ENCODE measurements at places on chromosomes 1 and 21.

DNA sequence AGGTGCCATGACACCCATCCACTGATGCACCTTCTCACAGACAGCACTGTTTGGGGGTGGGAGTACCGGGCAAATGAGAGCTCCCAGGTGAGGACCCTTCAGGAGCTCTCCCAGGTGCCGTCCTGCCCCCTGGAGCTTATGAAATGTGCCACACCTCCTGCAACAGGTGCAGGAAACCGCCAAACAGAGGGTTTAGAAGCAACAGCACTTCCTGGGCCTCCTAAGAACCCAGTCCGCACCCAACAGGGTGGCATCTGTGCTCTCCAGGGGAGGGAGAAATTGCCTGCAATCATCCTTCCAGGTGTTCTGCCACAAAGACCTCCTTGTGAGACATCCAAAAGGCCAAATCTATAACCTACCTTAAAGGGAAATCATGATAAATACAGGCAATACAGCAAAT, 87.7 kb upstream of the ATP1B1 start:
- no peaks in the 10 kb centered on the region for H3K36me3 ChIP-seq
- H3K4me1 ChIP-seq: no peaks in the 10 kb centered on the region
- H3K27me3 ChIP-seq: no peaks in the 10 kb centered on the region
- DNase-seq: no peak

- H3K4me3 ChIP-seq: peak overlapping the region; percentile 55
- H3K27ac ChIP-seq: peak overlapping the region; percentile 86
- no peak for DNase-seq
- no peaks in the 10 kb centered on the region for H3K36me3 ChIP-seq
- H3K4me1 ChIP-seq: peaks cover 23% of the 10 kb centered on the region
- peaks cover 15% of the 10 kb centered on the region for H3K27me3 ChIP-seq
These were observed 3.1 kb downstream of the TACSTD2 start for GRCh38 chr1:58573705-58574591.

- H3K4me3 ChIP-seq: no peak overlapping the region
- H3K27ac ChIP-seq: no peak overlapping the region
- H3K4me1 ChIP-seq: no peaks in the 10 kb centered on the region
- H3K27me3 ChIP-seq: no peaks in the 10 kb centered on the region
- H3K36me3 ChIP-seq: no peaks in the 10 kb centered on the region
- no peak for DNase-seq
These were observed 27.1 kb upstream of the CD34 start for GRCh38 chr1:207938016-207938415.

GRCh38 chr1:5507340-5507739, 484.9 kb downstream of the NPHP4 start:
- H3K27ac ChIP-seq: no peak overlapping the region
- H3K4me1 ChIP-seq: no peaks in the 10 kb centered on the region
- no peaks in the 10 kb centered on the region for H3K36me3 ChIP-seq
- no peak overlapping the region for H3K4me3 ChIP-seq

GRCh38 chr1:235211517-235211916, 50.5 kb upstream of the RBM34 start:
- H3K27ac ChIP-seq: no peak overlapping the region
- peaks cover 64% of the 10 kb centered on the region for H3K36me3 ChIP-seq
- no peaks in the 10 kb centered on the region for H3K4me1 ChIP-seq
- no peaks in the 10 kb centered on the region for H3K27me3 ChIP-seq

DNA sequence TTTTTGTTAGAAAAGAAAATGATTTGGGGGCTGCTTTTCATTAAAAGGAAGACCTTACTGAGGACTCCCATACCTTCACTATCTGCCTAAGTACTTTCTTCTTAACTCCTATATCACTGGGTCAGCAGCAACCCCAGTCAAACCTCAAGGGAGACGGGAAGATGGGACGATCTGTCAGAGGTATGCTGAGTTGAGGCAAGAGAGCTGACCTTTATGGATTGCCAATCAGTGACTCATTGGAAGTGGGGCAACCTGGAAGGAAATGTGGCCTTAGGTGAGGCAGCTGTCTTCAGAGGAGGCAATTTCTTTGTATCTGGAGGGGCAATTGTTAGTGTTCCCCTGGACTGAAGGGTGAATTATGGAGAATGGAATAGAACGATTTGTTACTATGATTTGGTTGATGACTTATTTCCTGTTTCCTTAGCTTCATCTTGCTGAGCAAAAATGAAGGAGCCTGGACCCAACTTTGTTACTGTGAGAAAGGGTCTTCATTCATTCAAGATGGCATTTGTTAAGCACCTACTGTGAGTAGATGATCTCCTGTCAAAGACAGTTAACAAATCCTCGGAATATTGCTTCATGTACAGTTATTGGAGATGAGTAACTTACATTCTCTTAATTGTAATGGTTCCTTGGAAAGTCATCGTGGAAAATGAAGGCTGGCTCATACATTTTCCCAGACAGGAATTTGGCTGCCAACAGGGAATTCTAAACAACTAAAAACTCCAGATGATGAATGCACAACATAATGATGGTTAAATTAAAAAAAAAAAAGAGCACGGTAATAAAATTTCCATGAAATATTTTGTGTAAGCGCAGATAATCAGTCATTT, 134.7 kb upstream of the KCNJ15 start:
- no peaks in the 10 kb centered on the region for H3K36me3 ChIP-seq
- H3K27me3 ChIP-seq: no peaks in the 10 kb centered on the region
- H3K4me3 ChIP-seq: no peak overlapping the region
- H3K4me1 ChIP-seq: no peaks in the 10 kb centered on the region
- H3K27ac ChIP-seq: no peak overlapping the region

- no peak overlapping the region for H3K4me3 ChIP-seq
- no peaks in the 10 kb centered on the region for H3K36me3 ChIP-seq
- no peak overlapping the region for H3K27ac ChIP-seq
- DNase-seq: no peak
These were observed 17.2 kb downstream of the DRAXIN start for GRCh38 chr1:11708554-11709350.

GRCh38 chr1:198809247-198809646, 170.4 kb downstream of the PTPRC start:
- no peak overlapping the region for H3K4me3 ChIP-seq
- no peaks in the 10 kb centered on the region for H3K36me3 ChIP-seq
- DNase-seq: no peak

DNA sequence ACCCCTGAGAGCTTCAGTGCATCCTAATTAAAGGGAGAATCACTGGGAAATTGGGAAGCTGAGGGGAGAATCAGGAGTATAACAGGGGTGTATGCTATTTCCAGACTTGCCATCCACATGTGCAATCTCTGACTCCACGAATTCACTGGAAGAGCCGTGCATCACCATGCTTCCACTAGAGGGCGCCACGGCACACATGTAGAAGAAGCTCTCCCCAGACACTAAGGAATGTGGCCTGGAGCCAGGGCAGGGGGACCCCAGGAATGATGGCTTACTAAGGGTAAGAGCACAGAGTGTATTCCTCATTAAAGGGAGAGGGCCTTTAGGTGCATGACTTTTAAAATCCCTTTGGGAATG, 81.5 kb downstream of the ABCA4 start:
- no peaks in the 10 kb centered on the region for H3K27me3 ChIP-seq
- peaks cover 30% of the 10 kb centered on the region for H3K4me1 ChIP-seq
- peak; percentile 76 for DNase-seq
- H3K27ac ChIP-seq: no peak overlapping the region
- H3K36me3 ChIP-seq: no peaks in the 10 kb centered on the region

DNA sequence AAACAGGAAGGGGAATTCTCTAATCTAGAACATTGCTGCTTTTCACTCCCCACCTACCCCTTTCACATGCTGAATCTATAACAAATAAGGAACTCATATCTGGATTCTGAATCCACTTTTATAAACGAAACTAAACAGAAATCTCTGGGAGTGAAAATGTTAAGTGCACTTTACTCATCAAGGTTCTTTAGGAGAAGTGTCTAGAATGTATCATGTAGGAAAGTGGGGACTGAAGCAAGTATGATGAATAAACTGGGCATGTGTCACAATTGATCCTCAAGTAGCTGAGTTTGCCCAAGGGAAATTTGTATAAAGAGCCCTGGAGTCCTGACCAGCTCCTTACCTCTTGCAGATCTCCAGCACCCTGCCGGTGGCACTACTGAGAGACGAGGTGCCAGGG, 19.8 kb downstream of the AVPR1B start:
- no peak for DNase-seq
- H3K27me3 ChIP-seq: no peaks in the 10 kb centered on the region
- H3K4me3 ChIP-seq: no peak overlapping the region
- H3K27ac ChIP-seq: no peak overlapping the region
- peaks cover 9% of the 10 kb centered on the region for H3K4me1 ChIP-seq

DNA sequence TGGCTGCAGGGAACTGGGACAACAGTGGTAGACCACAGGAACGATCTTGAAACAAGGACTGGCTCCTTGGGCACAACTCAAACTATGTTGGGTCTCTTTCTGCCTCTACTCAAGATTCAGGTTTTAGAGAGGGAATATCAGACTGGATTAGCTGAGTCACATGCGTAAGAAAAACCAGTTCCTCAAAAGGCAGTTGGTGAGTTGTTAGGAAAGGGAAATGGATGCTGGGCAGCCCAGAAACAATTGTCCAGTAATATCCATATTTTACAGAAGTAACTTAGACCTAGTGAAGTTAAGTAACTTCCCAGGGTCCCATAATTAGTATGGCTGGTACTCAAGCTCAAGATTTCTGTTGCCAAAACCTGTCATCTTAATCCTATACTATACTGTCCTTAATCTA, 27.0 kb upstream of the TMEM39B start:
- H3K36me3 ChIP-seq: peaks cover 13% of the 10 kb centered on the region
- H3K4me3 ChIP-seq: no peak overlapping the region
- no peaks in the 10 kb centered on the region for H3K4me1 ChIP-seq
- H3K27me3 ChIP-seq: no peaks in the 10 kb centered on the region
- no peak overlapping the region for H3K27ac ChIP-seq

DNA sequence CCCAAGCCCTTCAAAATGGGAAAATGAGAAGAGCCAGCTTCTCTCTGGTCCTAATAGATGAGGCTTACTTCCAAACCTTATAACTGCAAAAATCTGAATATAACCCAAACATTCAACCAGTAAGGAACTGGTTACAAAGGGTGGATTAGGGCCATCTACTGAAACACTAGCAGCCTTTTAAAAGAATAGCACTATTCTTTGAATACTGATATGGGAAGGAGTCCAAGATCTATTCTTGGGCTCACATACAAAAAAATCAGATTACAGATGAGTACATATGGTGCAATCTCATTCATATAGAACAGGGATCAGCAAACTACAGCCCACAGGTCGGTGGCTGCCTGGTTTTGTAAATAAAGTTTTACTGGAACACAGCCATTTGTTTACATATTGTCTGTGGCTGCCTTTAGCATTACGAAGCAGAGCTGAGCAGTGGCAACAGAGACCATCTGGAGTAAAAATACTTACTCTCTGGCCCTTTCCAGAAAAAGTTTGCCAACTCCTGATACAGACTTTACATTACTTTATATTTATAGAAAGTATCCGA, 167.7 kb downstream of the ZSCAN20 start:
- no peaks in the 10 kb centered on the region for H3K36me3 ChIP-seq
- peaks cover 14% of the 10 kb centered on the region for H3K27me3 ChIP-seq
- H3K4me3 ChIP-seq: no peak overlapping the region
- H3K4me1 ChIP-seq: no peaks in the 10 kb centered on the region

DNA sequence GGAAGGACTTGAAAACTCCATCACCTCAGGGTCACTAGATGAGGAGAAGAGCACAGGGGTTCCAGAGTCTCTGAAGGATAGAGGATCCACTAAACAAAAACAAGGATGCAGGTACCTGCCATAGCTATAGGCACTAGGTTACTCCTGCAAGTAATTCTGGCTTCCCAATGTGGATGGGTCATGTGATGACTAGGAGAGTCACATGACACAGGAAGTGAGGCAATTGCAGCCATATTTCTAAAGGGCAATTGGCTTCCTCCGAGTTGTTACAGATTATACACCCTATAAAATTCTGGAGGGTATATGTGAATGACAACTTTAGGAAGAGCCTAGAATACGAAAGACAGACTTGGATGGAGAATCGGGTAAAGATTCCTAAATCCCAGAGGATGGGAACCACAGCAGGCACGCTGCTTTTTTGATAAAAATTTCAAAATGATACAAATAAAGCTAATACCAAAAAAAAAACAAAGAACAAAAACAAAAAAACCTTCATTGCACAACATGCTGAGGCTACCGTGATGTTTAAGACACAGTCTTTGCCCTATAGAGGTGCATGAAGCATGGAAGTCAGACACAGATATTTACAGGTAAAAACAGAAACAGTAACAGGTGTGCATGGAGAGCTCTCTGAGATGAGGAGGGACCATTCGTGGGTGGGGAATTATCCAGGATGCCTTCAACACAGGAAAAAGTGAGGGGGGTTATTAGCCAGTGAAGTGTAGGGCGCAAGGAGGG, 10.5 kb downstream of the MTX1 start:
- H3K36me3 ChIP-seq: no peaks in the 10 kb centered on the region
- no peak for DNase-seq
- peaks cover 19% of the 10 kb centered on the region for H3K4me1 ChIP-seq

- no peaks in the 10 kb centered on the region for H3K4me1 ChIP-seq
- H3K27ac ChIP-seq: no peak overlapping the region
- H3K4me3 ChIP-seq: no peak overlapping the region
- H3K27me3 ChIP-seq: no peaks in the 10 kb centered on the region
- no peaks in the 10 kb centered on the region for H3K36me3 ChIP-seq
These were observed 91.2 kb downstream of the TNFSF18 start for GRCh38 chr1:172959571-172959970.

DNA sequence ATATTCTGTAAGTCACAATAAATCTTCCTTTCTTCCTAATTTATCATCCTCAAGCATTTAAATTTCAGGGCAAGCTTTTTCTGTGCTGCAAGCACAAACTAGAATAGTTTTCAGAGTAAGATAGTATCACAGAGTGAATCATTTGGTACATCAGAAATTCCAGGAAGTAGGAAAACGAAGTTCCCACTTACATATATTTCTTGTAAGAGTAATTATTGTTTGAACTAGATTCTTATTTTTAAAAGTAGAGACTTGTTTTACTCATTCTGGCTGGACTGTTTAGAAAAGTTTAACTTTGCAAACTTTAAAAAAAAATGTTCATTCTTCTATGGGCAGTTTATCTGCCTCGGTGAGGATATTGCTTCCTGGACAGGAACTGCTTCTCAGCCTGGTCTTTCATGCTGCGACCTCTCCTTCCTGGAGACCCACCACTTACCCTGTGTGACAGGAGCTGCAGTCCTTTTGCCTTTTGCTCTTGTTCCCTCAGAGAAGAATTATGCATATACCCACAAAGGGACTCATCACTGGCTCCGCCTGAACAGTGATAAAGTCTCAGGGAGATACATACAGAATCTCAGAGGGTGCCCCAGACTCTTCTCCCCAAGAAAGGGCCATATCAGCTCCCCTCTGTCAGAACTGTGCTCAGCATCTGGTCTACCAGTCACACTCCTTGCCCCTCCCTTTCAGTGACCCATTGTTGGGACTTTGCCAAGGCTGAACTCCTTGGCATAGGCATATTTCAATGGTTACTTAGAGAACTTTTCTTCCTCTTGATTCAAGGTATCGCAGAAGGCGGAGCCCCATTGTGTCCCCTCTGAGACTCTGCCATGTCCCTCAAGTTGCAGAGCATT, 102.7 kb upstream of the CD55 start:
- H3K4me1 ChIP-seq: peaks cover 20% of the 10 kb centered on the region
- H3K27me3 ChIP-seq: no peaks in the 10 kb centered on the region
- peak overlapping the region; percentile 63 for H3K27ac ChIP-seq
- no peaks in the 10 kb centered on the region for H3K36me3 ChIP-seq
- H3K4me3 ChIP-seq: peak overlapping the region; percentile 13

- no peaks in the 10 kb centered on the region for H3K36me3 ChIP-seq
- H3K27me3 ChIP-seq: no peaks in the 10 kb centered on the region
- no peak overlapping the region for H3K4me3 ChIP-seq
- no peak overlapping the region for H3K27ac ChIP-seq
- H3K4me1 ChIP-seq: no peaks in the 10 kb centered on the region
These were observed 119.7 kb upstream of the ZNF648 start for GRCh38 chr1:182181167-182181572.

Measured in lower lobe of right lung (tissue), 2 donors.